Stimulated activated CD8-positive, alpha-beta memory T cell treated with anti-CD3 and anti-CD28 coated beads, Interleukin-15, amount 100 ng/mL, for 4 hours (primary cell): ENCODE measurements at places on chromosomes 11 and 22.

GRCh38 chr11:93972790-93973189 lies 48.4 kb upstream of the HEPHL1 start:
- DNase-seq, result no peak

GRCh38 chr11:121650351-121651256 lies 197.8 kb upstream of the SORL1-AS1 start:
- no peak for DNase-seq

DNA sequence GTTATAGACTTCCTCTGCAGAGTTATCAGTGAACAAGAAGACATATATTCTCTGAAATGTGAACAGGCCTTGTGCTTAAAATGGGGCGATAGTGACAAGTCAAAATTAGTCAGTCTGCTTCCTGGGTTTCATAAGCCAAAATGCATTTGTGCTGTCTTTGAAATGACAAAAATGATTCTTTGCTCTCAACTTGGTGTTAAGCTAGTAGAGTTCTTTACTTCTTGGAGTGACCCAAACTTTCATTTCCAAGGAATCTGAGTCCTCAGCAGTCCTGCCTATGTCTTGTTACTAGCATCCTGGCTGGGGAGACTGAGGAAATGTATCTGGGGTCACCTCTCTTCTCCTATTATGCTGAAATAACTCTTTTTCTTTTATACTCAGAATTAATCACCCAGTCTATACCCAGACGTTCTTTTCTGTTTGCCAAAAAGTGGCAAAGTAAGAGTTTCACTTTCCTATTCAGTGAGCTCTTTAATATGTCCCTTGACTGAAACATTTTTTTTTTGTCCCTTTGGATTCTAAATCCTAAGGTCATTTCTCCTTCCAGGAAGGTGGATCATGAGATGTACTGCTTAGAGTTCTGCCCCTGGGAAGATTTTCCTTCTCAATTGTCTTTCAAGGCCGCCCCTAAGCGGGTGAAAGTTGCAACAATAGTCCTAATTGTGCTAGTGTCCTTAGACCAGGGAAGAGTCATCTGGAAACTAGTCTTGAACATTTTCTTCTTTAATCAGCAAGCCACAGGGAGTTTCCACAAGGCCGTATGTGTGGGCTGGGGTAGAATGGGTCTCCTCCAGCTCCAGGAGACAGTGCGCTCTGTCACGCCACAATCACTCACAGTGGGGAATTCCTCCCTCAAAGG lies 53.0 kb upstream of the RDX start:
- DNase-seq, result no peak

DNA sequence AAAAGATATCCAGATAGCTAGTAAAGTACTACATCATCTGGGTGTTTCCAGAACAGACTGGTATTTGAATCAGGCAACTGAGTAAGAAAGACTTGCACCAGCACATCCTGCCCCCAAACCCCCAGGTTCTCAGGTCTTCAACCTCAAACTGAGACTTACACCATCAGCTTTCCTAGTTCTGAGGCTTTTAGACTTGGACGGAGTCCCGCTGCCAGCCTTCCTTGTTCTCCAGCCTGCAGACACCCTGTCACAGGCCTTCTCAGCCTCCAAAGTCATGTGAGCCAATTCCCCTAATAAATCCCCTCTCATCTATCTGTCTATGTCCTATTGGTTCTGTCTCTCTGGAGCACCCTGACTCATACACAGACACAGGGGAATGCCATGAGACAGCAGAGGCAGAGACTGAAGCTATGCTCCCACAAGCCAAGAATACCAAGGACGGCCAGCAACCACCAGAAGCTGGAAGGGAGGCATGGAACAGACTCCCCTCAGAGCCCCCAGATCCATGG lies 10.9 kb downstream of the SMCO4 start:
- DNase-seq, result no peak

GRCh38 chr11:108536783-108537182 lies 38.6 kb upstream of the POGLUT3 start:
- DNase-seq, result no peak

DNA sequence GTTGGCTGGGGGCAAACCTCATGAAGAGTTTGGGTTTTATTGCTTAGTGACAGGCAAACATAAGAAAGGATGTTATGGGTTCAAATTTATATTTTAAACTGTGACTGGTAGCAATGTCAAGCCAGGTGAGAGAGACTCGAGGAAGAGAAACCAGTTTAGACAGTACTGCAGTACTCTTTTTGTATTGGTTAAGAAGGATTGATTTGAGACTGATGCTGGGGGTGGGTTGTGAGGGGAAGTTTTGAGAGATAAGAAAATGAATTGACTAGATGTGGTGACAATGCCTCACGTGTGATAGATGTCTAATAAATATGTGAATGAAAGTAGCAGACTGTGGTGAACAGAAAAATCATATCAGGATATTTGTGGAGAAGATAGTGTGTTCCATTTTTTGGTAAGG lies 142.4 kb downstream of the DDX10 start:
- no peak for DNase-seq

DNA sequence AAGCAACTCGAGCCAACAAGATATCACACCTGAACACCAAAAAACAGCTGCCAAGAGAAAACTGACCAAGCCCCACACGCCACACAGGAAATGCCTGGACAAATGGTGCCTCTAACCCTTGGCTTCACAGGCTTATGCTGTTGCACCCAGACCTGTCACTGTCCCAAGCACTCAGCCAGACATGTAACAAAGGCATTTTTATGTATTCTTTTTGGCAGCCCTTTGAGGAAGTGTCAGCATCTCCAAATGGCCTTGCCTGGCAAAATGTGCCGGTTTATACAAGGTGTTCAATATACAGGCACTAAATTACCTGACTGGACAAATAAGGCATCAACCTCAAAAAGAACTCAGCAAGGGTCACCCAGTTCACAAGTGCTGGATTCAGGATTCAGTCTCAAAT lies 6.1 kb downstream of the HDHD5 start:
- DNase-seq, result no peak

GRCh38 chr11:120959189-120959588 lies 64.7 kb upstream of the TBCEL start:
- no peak for DNase-seq

- no peak for DNase-seq
Observed at GRCh38 chr11:93784935-93785360, 866 bp downstream of the MED17 start.

DNA sequence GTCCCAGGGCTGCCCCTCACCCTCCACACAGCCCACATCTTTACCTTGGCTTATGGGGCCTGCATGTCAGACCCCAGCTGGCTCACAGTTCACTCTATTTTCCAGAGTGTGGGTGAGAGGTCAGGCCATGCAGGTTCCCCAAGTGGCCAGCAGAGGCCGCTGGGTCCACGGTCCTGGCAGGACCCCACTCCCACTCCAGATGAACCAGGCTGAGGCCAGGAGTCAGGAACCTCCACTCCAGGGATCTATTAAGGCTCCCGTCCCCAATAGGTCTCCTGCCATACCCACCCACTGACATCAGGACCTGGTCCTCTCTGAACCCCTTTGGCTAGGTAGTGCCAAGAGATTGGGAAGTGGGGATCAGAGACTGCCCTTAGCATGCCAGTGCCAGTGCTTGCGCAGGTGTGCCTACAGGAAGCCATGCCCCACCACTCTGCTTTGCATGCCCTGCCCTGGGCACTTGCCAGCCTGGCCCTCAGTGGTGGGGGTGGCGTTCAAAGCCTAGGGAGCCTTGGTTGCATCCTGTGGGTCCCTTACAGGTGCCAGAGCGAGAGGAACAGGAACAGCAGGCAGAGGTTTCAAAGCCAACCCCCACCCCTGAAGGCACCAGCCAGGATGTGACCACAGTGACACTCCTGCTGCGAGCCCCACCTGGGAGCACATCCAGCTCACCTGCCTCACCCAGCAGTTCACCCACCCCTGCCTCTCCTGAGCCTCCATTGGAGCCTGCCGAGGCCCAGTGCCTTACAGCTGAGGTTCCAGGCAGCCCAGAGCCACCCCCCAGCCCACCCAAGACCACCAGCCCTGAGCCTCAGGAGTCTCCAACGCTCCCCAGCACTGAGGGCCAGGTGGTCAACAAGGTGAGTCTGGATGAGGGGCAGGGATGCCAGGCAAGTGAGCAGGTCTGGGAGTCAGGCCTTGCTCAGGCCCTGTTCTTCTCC lies 8.3 kb downstream of the SMTN start:
- DNase-seq, result no peak
